ENCODE measurements at places on chromosomes 4 and X. TPM values are rescaled to one million over a fixed set of nuclear protein-coding genes. Genes with fewer than 3 reads are reported as not detected.
A peak's percentile ranks its signal among the peaks of the same experiment; 100 is the strongest.

The PDLIM5 gene
- polyA plus RNA-seq = 154 TPM

The BMP3 gene
- polyA plus RNA-seq = 7.8 TPM

The DCX gene
- 0.04 TPM for polyA plus RNA-seq

The ATP10D gene
- polyA plus RNA-seq = 24.9 TPM

The USP17L28 gene
- polyA plus RNA-seq = not detected

The MXD4 gene
- 41.5 TPM for polyA plus RNA-seq

The PAK3 gene
- polyA plus RNA-seq = 0.61 TPM

The BMP2K gene
- 20.4 TPM for polyA plus RNA-seq

The TRPC5OS gene
- not detected for polyA plus RNA-seq

The EXOC1L gene
- polyA plus RNA-seq = not detected

The PTCHD1 gene
- 0.04 TPM for polyA plus RNA-seq

The MAP7D2 gene
- 0.62 TPM for polyA plus RNA-seq

GRCh38 chr4:55184600-55185523, 59.5 kb upstream of the KDR start:
- no peak for DNase-seq

DNA sequence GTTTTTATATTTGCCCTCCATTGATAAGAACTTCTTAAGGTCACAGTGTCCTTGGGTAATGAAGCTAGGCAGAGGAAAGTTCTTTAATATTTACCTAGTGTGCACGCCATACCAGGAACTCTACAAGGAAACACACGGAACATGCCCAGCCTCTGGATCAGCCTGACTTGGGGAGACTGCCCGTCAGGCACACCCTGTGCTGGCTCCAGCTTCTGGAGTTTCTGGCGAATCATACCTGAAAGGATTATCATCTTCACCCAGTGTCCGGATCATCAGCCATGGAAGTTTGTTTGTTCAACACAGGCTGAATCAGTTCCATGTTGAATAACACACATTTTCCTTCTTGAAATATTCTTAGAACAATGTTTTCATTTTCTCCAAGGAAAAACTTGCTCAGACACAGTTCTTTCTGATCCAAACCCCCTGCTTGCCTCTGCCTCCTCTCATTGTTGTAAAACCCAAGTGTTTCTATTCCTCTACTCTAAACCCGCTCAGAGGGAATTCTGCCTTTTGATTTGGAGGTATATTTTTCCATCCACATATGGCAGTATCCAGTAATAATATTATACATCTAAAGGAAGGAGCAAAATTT, 176.7 kb downstream of the SHROOM3 start:
- DNase-seq = peak; percentile 43

- DNase-seq = no peak
Observed at GRCh38 chr4:109432696-109433095, 919 bp upstream of the SEC24B start.

DNA sequence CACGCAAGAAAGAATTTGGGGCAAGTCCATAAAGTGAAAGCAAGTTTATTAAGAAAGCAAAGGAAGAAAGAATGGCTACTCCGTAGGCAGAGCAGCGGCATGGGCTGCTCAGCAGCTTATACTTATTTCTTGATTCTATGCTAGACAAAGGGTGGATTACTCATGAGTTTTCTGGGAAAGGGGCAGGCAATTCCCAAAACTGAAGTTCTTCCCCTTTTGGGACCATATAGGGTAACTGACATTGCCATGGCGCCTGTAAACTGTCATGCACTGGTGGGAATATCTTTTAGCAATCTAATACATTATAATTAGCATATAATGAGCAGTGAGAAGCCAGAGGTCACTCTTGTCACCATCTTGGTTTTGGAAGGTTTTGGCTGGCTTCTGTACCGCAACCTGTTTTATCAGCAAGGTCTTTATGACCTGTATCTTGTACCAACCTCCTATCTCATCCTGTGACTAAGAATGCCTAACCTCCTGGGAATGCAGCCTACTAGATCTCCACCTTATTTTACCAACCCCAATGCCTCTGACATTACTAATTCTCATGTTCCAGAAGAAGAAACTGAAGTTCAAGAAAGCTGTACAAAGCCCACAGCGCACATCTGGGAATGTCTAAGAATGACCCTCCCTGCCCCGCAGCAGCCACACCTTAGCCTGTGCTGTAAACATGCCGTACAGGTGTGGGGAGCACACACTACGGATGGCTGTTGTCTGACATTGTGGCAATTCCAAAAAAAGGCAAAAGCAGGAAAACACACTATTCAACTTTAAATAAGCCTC, 18.6 kb downstream of the RXFP1 start:
- no peak for DNase-seq

DNA sequence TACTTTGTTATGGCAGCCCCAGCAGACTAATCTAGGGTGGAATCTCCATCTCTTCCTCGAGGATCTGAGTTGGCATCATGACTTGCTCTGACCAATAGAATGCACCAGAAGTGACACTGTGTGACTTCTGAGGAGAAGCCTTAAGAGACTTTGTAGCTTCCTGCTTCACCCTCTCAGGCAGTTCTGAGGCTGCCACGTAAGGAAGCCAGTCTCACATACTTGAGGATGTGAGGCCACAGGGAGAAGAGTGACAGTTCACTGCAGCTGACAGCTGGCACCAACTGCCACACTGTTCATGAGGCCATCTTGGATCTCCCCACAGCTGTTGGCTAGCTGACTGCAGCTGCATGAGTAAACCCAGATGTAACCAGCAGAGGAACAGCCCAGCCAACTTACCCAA, 29.3 kb upstream of the BCOR start:
- no peak for DNase-seq

- no peak for DNase-seq
Observed at GRCh38 chr4:43776371-43776770, 672.2 kb downstream of the KCTD8 start.

DNA sequence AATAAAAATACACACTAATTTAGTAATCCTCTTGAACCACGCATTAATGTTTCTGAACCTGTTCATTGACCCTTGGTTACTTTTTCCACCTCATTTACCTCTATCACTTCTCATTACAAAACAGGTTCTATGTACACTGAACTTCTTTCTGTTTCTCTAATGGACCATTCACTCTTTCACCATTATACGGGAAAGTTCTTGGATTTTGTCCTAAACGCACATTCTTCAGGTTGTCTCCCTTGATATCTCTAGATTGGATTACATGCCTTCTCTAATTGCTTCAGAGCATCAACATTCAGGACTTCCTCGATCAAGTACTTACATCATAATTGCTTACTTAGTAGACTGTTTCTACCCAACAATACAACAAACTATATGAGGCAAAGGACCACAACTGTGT, 359.4 kb upstream of the FSTL5 start:
- DNase-seq = no peak

- DNase-seq = no peak
Observed at GRCh38 chr4:67785528-67785927, 31.3 kb upstream of the GNRHR start.
